ENCODE measurements at places on chromosomes 12 and 14. TPM values are rescaled to one million over a fixed set of nuclear protein-coding genes. Genes with fewer than 3 reads are reported as not detected.

The RIMBP2 gene
- polyA plus RNA-seq = not detected

The ADAMTS20 gene
- polyA plus RNA-seq = not detected

The KRT6B gene
- polyA plus RNA-seq = not detected

The PTPN6 gene
- polyA plus RNA-seq = 294 TPM

The KLRC4 gene
- 14.3 TPM for polyA plus RNA-seq

The KRT73 gene
- polyA plus RNA-seq = 0.82 TPM

- no peak for DNase-seq
Measured at GRCh38 chr12:81949841-81950308, 190.7 kb upstream of the PPFIA2 start.

DNA sequence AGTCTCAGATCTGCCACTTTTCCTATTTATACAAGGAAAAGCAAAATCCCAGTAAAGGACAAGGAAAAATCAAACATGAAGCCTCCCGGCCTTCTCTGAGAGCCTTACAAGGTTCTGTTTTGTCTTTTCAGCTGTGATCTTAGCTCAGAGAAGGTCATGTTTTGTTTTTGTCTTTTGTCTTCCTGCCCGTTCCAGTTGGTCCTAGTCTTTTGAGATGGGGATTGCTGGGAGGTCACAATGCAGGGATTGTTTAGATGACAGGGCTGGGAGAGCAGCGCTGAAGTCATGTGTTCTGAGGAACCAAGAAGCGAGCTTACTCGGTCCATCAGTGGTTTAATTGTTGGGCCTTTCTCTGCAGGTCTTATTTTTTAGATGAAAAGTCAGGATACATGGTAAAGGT lies 6.0 kb downstream of the PLEKHH1 start:
- DNase-seq = no peak

GRCh38 chr14:68318828-68319227 lies 474.0 kb downstream of the ZFP36L1 start:
- no peak for DNase-seq

DNA sequence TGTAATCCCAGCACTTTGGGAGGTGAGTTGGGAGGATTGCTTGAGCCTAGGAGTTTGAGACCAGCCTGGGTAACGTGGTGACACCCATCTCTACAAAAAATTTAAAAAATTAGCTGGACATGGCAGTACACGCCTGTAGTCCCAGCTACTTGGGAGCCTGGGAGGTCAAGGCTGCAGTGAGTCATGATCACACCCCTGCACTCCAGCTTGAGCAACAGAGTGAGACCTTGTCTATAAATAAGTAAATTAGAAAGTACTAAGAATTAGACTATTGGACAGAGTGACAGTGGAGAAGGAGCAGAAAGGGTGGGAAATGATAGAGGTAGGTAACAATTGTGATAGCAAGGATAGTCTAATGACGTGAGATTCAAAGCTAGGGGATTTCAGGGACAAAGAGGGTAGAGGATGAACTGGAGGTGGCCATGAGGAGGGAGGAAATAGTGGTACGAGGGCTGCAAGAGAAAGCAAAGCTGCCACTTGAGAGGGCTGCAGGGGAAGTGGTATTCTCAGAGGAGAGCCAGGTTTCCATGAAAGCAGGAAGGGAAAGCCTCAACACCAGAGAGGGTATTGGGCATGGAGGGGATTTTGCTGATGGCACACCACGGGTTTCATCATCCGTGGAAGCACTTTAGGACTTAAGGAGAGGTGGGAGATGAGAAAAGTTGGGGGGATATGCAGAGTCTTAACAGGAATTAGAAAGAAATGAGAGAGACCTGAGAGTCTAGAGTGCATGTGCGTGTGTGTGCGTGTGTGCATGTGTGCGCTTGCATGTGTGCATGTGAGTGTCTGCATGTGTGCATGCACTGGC lies 85.6 kb downstream of the SYNE2 start:
- peak; percentile 7 for DNase-seq

- DNase-seq = no peak
Measured at GRCh38 chr12:105813201-105813600, 325.6 kb downstream of the NUAK1 start.

- no peak for DNase-seq
Measured at GRCh38 chr14:33118668-33119067, 180.0 kb downstream of the NPAS3 start.

Measured in immature natural killer cell (primary cell).